ENCODE measurements at places on chromosomes 3 and 15.

DNA sequence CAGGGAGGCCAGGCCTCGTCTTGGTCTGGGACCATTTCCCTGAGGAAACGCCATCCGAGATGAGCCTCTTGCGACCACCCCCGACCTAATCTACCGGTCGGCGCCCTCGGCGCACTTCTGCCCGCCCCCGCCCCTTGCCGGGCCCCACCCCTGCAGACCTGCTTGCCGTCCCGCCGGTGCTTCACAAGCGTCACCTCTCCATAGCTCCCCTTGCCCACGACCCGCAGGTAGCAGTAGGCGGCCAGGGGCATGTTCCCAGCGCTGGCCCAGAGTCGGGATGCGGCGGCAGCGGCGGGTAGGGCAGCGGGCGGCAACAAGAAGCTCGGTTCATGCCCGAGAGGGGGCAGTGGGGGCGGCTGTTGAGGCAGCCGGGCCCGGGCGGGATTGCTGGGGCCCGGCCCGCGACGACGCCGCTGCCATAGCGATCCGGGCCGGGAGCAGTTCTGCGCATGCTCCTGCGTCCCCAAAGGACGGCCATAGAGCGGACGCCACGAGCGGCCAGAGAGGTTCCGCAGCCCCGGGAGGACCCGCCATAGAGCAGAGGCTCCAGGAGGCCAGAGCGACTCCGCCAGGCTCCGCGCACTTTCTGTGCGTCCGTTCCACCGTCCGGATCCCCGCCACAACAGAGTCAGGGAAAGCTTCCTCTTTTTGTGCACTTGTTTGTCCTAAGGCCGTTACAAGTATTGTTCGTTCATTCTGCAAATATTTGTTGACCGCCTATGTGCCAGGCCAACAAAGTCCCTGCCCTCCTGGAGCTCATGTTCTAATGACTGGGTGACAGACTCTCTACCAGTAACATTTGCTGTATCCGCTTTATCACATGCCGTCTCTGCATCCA lies at the start of gene NEK4:
NEK4 (minus strand) TSS at position 445 of the 838 bp plus-strand sequence; CDS start at position 251, 194 bp downstream.
- DNase-seq, result peak; percentile 91

DNA sequence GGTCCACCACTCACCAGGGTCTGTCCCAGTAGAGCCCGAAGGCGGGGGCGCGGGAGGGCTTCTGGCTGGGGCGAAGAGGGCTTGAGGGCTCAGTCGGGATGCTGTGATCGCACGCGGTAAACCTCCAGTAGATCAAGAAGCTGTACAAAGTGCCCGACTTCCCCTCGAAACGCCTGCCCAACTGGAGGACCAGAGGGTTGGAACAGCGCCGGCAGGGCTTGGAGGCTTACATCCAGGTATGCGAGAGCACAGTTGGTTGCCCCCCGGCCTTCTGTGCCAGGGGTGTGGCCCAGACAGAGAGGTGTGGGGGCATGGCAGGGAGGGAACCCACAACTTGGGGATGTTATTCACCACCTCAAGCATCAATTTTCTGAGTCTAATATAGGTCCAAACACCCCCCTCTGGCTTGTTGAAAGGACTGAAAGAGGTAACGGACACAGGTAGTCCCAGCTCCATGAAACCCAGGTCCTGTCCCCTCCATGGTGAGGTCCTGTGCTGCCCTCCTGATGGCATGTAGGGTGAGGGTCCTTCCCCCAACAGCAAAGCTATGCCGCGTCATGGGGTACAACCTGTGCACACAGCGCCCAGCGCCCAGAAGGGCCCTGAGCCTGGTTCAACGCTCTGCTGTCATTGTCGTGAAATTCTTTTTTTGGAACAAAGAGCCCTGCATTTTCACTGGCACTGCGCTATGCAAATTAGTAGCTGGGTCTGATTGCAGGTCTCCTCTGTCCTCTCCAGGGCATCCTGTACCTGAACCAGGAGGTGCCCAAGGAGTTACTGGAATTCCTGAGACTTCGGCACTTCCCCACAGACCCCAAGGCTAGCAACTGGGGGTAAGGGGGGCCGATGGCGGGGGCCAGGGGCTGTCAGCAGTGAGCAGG lies 1.2 kb downstream of the SNX22 start:
- no peak for DNase-seq

DNA sequence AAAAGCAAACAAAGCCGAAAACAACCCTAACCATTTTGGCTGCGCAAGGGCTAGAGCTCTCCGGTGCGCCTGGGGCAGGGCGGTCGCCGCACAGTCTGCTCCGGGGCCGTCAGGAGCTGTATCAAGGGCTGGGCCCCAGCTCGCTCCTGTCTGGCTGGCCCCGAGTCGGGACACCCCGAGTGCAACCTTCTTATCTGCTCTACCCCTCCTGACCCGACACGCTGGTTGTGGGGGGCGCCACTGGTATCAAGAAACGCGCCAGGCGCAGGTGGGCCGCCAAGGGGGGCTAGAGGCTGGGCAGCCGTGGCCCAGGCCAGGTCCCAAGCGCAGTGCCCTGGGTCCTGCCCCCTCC lies 36.0 kb downstream of the NR2F2 start:
- DNase-seq, result no peak

GRCh38 chr3:131403216-131403895 lies 21.8 kb downstream of the NUDT16 start:
- no peak for DNase-seq

GRCh38 chr3:45524565-45524964 lies 70.0 kb upstream of the LIMD1 start:
- no peak for DNase-seq

DNA sequence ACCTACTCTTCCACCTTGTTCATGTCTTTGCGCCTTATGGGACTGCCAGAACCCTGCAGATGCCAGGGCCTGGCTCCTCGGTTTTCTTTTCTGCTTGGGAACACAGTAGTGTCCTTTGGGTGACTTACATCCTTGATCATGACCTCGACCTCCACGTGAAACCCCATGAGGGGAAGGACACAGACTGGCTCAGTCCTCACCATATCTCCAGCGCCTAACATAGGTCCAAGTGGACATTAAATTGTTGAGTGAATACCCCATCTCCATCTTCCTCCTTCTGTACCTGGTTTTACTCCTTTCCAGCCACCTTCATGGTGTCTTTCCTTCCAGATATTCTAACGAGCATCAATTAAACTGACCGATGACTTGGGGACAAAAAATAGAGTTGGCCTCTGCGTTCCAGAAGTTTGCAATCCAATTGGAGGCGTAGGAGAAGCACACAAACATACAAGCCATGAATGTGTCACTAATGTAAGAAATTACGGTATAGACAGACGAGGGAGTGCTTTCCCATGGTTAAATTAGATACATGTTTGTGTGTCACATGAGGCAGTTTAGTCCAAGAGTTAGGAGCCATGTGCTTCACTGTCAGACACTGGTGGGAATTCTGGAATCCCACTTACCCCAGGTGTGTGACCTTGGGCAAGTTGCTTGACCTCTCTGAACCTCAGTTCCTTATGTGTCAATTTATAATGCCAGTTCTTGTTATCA lies 907 bp upstream of the HERC1 start:
- DNase-seq, result no peak

DNA sequence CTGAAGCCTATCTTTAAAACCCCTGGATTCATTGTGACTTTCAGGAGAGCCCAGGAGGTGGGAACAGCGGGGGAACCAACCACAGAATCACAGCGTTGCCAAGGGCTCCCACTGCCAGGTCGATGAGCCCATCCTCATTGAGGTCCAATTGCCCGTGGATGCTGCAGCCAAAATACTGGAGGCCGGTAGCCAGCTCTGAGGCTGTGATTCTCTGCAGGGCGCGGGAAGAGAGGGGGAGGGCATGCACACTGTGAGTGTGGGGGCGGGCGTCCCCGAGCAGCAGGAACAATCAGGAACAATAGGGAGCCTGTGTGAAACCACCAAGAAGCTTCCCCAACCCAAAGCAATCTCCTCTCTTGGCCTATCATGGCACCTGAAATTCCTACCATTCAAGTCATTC lies 53.4 kb downstream of the FEM1B start:
- DNase-seq, result no peak

DNA sequence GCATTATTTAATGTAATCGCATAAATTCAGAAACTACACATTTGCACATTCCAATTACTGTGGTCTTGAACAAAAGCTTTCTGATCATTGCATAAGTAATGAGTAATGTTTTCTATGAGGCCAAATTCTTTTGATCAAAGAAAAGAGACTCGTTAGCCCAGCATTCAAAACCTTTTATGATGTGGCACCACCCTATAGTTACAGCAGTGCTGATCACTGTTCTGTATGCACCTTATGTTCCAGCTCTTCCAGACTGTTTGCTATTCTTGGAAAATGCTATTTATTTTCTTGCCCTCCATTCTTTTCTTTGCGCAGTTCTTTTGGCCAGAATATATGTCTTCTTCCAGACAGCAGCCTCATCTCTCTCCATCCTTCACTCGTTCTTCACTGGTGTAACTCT lies 42.3 kb downstream of the MAP3K13 start:
- no peak for DNase-seq

DNA sequence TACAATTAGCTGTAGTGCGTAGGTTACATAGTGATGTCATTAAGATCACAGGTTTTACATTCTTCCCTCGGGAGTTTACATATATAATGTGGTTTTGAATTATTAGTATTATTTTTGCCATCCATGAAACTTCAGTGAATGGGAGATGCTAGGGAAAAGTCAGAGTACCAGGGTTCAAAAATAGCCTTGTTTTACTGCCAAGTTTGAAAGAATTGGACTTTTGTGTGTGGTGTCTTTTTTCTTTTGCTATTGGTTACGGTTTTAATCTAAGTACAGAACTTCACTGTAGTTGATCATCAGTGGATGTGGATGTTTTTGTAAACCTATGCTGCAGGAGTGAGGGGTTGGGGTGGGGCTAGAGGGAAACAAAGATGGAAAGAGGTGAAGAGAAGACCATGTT lies 20.7 kb downstream of the SLC25A26 start:
- DNase-seq, result no peak

GRCh38 chr3:182941719-182942118 lies 38.6 kb downstream of the DCUN1D1 start:
- DNase-seq, result no peak

Measured in GM12892 (cell line).